PC-3 (cell line): ENCODE measurements at places on chromosomes 4 and X. TPM values are rescaled to one million over a fixed set of nuclear protein-coding genes. Genes with fewer than 3 reads are reported as not detected.

DNA sequence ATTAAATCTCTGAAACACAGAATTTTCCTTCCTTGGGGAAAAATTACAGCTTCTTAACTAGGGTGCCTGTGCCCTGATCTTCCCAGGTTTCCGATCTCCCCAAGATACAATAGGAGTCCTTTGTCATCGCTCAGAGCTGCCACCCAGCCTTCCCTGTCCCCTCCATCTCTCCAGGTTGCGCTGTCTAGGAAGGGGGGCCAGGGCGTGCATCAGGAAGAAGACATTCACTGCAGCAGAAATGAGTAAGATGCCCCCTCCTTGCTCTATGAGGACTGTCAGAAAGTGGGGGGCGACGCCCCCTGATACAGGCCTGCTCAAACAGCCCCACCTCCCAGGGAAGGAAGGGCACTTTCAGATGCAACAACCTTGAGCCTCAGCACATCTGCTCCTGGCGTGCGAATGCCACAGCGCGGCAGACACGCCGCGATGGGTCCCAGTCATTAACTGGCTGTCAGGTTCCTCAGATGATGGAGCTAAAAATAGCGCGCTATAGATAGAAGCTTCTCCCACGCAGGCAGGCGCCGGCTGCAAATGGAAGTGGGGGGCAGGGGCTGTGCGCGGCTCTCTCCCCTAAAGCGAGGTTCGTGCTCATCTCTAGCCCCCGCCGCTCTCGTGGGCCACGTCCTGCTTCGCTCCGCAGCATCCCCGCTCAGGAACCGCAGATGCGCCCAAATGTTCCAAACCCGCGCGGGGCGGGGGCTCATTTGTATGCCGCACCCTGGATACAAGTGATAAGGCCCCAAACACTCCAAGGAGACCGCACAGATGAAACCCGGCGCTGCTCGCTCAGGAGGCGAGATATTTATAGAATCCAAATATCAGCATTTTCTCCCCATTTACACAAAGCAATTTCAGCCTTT is 57.6 kb upstream of the LGI2 start:
- H3K27ac ChIP-seq = no peak overlapping the region
- DNase-seq = no peak
- no peaks in the 10 kb centered on the region for H3K27me3 ChIP-seq
- H3K4me3 ChIP-seq = no peak overlapping the region
- no peaks in the 10 kb centered on the region for H3K36me3 ChIP-seq

Gene UGT2B10
- total RNA-seq = not detected in 2 replicates

Gene PABPC1L2A
- not detected in 2 replicates for total RNA-seq

GRCh38 chrX:77450415-77450814 is 3.2 kb downstream of the FGF16 start:
- no peak overlapping the region for H3K27ac ChIP-seq
- no peak overlapping the region for H3K4me3 ChIP-seq

Gene MAGED4B
- total RNA-seq = 2.8 and 31.8 TPM in 2 replicates

Gene TCEAL7
- not detected in 2 replicates for total RNA-seq

Gene GPM6B
- 0.51 and 0.98 TPM in 2 replicates for total RNA-seq

GRCh38 chr4:82523179-82523578 is 38.6 kb downstream of the TMEM150C start:
- peaks cover 7% of the 10 kb centered on the region for H3K4me1 ChIP-seq
- no peaks in the 10 kb centered on the region for H3K27me3 ChIP-seq
- H3K36me3 ChIP-seq = no peaks in the 10 kb centered on the region
- H3K4me3 ChIP-seq = no peak overlapping the region
- DNase-seq = no peak

DNA sequence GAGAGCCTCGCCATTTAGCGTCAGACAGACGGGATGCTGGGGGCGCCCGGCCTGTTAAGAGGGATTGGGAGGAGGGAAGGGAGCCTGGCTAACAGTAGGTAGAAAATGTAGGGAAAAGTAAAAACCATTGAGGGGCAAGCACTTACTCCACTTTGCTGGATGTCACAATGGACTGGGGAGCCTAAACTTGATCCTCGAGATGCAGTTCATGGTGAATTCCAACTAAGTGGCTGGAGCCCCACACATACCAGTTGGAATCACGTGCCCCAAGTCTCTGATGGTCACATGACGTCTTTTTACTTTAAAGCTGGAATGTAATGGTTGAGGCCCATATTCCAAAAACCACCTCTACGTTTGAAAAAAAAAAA is 1.5 kb downstream of the PLS3 start:
- peaks cover 50% of the 10 kb centered on the region for H3K4me1 ChIP-seq
- H3K27me3 ChIP-seq = no peaks in the 10 kb centered on the region
- peak overlapping the region; percentile 95 for H3K27ac ChIP-seq
- DNase-seq = peak; percentile 45
- H3K4me3 ChIP-seq = peak overlapping the region; percentile 93
- 0 out of 2 replicates have a peak, but pooled peaks cover 12% of the 10 kb centered on the region for H3K36me3 ChIP-seq

- no peaks in the 10 kb centered on the region for H3K4me1 ChIP-seq
- no peaks in the 10 kb centered on the region for H3K27me3 ChIP-seq
- H3K27ac ChIP-seq = no peak overlapping the region
Measured at GRCh38 chr4:84753321-84753972, 170.5 kb downstream of the CDS1 start.

Gene TLR2
- total RNA-seq = 7.1 and 8.7 TPM in 2 replicates

Gene TMEM271
- total RNA-seq = not detected in 2 replicates

GRCh38 chrX:44299177-44299576 is 44.3 kb downstream of the EFHC2 start:
- DNase-seq = no peak
- no peak overlapping the region for H3K4me3 ChIP-seq
- no peak overlapping the region for H3K27ac ChIP-seq
- no peaks in the 10 kb centered on the region for H3K27me3 ChIP-seq
- H3K36me3 ChIP-seq = no peaks in the 10 kb centered on the region
- H3K4me1 ChIP-seq = no peaks in the 10 kb centered on the region

Gene C4orf54
- 0.04 TPM in 1 of 2 replicates, not detected in the other for total RNA-seq

Gene GATA1
- not detected in 2 replicates for total RNA-seq

Gene PCYT1B
- not detected in 2 replicates for total RNA-seq
